Stimulated activated naive CD4-positive, alpha-beta T cell treated with Interleukin-2 at 50 U/mL for 16 hours (primary cell): ENCODE measurements at places on chromosomes 3 and 15.

GRCh38 chr3:22141769-22142168 lies 390.8 kb upstream of the ZNF385D start:
- DNase-seq, result no peak

DNA sequence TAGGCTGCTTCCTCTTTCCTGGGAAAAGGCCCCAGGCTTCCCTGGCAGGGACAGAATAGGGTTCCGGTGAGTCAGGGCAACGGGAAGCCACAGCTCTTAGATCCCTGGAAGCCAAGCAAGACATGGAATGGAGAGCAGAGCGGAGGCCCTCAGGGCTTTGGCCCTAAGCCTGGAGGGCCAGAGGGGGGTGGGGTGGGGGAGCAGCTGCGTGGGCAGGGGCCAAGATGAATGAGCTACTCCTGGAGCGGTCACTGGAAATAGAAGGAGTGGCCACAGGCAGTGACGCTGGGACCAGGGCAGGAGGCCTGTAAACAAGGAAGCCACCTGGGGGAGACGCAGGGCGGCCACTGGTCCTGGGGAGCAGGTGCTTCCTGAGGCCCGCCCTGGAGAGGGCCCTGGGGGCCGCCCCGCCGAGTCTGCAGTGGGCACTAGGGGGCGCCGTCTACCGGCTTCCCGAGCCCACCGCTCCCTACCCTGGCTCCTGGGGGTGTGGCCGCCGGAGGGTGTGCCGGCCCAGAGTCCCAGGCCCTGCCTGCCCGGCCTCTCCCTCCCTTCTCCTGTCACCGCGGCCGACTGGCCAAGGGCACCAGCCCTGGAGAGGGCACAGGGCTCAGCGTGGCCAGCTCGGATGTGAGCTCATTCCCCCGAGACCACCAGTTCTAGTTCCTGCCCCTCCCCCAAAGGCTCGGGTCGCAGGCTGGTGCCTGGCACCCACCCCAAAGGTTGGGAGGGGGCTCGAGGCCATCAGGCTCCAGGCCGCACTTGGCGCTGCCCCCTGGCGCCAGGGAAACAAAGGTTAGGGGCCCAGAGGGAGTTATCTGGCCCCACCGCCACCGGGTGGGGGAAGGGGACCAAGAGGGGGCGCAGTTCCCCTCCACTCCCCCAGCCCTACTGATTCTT lies 12.1 kb downstream of the VPS18 start:
- DNase-seq, result peak; percentile 67

DNA sequence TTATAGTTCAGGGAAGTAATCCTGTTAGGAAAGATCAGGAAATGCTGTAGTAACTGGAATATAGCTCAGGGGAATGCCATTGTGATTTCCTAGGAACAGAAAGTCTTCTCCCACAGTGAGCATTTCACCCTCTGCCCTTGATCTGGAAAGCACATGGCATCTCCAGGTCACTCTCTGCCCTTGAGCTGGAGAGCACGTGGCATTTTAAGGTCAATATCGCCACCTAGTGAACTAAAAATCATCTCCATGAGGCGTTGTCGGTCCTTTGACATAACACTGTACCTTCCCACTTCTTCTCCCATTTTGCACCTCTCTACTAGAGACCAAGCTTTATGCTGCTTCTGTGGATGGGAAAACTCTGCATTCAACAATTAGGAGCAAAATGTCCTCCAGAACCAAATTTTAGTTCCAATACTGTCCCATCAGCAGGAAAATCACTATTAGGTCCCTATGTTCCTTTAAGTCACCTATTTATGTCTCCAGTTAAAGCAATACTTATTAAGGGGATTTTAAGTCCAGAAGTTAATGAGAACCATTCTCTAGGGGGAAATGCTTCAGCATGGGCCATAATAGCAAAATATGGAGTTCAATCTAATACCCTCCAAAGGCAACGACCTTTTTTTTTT lies 54.7 kb upstream of the GK5 start:
- DNase-seq, result peak; percentile 10

GRCh38 chr3:133983576-133984560 lies 45.9 kb downstream of the SLCO2A1 start:
- no peak for DNase-seq

DNA sequence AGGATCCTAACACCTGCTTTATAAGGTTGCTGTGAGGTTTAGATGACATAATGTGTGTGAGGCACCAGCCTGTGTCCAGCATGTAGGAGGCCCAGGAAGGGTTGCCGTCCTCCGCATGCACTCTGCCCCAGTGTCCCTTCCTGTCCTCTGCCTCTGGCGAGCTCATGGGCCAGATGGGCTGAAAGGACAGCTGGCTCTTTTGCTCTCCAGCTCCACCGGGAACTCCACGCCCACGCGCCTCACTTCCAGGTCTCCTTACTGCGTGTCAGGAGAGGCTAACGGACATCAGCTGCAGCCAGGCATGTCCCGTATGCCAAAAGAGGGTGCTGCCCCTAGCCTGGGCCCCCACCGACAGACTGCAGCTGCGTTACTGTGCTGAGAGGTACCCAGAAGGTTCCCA lies 12.2 kb downstream of the MUC20 start:
- DNase-seq, result no peak

GRCh38 chr3:151751161-151751560 lies 17.4 kb downstream of the AADACL2 start:
- DNase-seq, result no peak

DNA sequence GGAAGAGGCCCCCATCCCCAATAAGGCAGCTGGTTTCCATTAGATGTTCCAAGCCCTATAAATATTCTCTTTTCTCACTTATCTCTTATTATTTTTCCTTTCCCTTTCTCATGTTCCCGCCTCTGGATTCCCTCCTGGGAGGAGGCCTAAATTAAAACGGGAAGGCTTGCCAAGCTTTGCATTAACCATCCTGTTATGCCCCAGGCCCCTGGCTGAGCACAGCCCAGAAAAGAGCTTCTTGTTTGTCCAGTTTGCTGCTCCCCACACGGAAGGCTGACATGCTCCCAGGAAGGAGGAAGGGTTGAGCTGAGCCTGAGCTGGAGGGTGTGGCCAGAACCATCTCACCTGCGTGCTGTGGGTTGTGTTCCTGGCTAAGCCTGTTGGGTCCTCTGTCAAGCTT lies 63.1 kb upstream of the BOC start:
- DNase-seq, result no peak
